ENCODE measurements at places on chromosomes 1 and 21.

DNA sequence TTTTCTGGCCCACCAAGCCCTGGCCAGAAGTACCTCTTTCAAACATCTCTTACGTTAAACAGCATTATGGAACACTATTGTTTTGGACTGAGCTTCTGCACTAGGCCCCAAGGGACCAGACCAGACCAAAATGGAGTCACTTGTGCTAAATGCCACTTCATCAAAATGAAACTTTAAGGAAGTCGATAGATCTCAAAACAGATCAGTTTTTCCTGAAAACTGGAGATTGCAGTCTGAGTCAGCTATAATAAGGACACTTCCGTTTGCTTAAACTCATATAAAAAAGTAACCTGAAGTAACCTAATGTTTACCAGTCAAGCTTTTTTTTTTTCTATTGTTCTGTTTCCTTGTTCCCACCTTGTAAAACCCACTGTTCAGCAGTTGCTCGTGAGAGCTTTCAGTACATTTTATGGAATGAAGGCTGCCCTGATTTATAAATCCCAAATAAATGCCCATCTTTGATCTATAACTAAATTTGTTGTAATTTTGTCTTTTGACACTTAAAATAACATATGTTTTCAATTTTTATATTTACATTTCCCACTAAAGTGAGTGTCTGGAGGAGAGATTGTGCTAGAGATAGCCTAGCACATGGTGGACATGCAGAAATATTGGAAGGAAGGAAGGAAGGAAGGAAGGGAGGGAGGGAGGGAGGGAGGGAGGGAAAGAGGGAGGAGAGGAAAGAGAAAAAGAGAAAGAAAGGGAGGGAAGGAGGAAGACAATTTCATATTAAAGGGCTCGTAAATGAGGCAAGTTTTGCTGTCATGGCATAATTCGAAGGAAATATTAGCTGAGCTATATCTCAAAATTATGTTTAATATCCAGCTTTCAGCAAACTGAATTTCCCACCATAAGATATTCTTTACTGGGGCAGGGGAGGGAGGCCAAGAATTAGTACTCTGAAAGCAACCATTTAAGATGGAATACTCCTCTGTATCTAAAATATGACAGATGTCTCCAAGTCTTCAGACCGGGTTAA lies 77.0 kb upstream of the CXADR start:
- DNase-seq: peak; percentile 26

DNA sequence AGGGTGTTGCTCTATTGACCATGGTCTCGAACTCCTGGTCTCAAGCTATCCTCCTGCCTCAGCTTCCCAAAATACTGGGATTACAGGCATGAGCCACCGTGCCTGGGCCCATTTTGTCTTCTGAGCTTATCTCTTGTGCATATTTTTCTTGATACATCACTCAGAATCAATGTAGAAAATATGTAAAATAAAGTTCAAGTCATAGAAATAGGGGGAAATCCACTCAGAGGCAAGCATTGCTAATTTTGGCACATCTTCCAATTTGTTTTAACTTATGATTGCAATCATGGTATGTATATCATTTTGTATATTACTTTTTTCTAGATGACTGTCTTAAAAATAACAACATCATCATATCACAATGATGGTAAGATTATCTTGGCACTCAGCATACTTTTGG lies 21.6 kb downstream of the RIT1 start:
- DNase-seq: peak; percentile 64

- no peak for DNase-seq
Measured at GRCh38 chr21:18812308-18812707, 408.7 kb upstream of the TMPRSS15 start.

DNA sequence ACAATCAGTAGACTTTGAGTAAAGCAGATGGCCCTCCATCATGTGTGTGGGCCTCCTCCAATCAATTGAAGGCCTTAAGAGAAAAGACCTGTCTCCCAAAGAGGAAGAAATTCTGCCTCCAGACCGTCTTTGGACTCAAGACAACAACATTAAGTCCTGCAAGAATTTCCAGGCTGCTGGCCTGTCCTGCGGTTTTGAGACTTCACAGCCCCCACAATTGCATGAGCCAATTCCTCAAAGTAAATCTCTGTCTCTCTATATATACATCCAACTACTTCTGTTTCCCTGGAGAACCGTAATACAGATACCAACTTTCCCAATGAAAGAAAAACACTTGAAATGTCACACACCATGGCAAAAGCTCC lies 16.4 kb downstream of the REG4 start:
- DNase-seq: no peak

DNA sequence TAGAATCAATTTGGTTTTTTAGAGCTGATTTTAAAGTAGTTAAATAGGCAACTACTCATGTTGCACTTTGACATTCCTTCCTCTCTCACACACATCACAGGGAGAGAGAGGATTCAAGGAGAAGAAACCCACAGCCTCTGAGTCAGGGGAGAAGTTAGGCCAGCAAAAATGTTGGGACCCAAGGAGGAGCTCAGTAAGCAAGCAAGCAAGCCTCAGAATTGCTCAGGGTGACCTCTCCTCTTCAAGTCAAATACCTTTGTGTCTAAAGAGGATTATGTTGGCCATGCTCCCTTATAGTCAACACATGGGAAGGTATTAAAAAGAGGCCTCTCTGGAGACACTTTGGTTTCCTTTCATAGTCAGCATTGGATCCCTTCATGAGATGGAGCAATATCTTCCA lies 80.5 kb upstream of the WARS2 start:
- DNase-seq: no peak

- DNase-seq: peak; percentile 89
Measured at GRCh38 chr1:236502972-236503639, 20.7 kb upstream of the LGALS8 start.

DNA sequence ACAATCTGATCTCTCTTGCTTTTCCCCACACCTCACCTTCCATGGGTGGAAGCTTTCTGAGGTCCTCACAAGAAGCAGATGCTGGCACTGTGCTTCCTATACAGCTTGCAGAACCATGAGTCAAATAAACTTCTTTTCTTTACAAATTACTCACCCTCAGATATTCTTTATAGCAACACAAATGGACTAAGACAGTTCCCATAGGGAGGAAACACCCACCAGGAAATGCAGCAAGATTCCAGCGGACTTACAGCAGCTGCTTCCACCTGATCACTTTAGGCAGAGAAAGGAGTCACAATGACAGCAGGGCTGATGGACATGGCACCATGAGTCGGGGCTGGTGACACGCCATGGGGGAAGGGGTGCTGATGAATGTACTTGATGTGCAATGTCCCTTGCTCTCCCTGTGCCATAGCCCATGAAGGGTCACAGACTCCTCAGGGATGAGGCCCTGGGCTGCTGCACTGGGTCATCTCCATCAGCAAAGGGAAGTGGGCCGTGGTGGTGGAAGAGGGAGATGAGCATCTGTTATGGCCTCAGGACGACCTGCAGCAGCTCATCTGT lies 53.9 kb downstream of the PRSS38 start:
- DNase-seq: no peak

GRCh38 chr1:38152351-38153065 lies 105.9 kb upstream of the POU3F1 start:
- DNase-seq: no peak
